Glomerular endothelial cell (primary cell): ENCODE measurements at places on chromosomes 12 and 14. TPM values are rescaled to one million over a fixed set of nuclear protein-coding genes. Genes with fewer than 3 reads are reported as not detected.

LYZ gene
- total RNA-seq, result not detected in 2 replicates

INSM2 gene
- not detected in 2 replicates for total RNA-seq

GRCh38 chr12:40602562-40602961, 89.7 kb upstream of the CNTN1 start:
- no peak for DNase-seq

EVL gene
- total RNA-seq, result 37.3 and 45.7 TPM in 2 replicates

DNA sequence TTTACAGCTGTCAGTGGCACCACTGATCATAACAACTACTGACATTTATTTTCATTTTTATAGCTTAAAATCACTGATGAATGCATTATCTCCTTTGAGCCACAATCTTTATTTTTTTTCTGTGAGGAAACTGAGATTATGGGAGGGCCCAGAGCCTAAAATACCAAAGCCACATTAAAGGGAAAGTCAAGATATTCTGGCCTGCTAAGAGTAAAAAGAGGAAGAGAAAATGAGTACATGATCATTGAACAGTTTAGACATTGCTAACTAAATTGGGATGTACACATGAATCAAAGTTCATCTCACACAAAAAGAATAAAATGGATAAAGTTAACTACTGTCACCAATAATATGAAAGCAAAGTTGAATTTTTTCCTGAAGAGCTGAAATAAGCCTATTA, 170.5 kb upstream of the GARIN2 start:
- no peak for DNase-seq

NELL2 gene
- 0.35 TPM in 1 of 2 replicates, not detected in the other for total RNA-seq

- DNase-seq, result no peak
Observed at GRCh38 chr14:95666450-95666849, 19.8 kb upstream of the TCL1B start.
